ENCODE measurements at places on chromosomes 5 and 9.

DNA sequence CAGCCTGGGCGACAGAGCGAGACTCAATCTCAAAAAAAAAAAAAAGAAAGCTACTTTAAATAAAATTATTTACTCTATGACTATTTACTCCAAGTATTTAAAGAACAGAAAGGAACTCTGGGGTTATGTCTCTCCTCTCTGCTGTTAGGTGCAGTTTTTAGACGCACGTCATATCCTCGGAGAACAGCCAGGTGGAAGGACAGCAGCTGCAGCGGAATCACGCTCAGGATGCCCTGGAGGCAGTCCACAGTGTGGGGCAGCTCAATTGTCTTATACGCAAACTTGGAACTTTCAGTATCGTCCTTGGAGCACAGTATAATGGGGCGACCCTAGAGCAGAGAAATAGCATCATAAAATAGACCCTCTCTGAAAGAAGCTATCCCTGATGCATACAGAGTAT is 10.4 kb upstream of the MAPK9 start:
- DNase-seq: no peak

DNA sequence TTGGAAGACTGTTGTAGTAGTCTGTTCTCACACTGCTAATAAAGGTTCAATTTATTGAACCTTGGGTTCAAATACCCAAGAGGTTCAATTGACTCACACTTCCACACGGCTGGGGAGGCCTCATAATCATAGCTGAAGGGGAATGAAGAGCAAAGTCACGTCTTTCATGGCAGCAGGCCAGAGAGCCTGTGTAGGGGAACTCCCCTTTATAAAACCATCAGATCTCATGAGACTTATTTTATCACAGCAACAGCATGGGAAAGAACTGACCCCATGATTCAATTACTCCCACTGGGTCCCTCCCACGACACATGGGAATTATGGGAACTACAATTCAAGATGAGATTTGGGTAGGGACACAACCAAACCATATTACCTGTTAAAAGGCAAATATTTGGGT is 268.2 kb downstream of the TMEM167A start:
- DNase-seq: no peak

DNA sequence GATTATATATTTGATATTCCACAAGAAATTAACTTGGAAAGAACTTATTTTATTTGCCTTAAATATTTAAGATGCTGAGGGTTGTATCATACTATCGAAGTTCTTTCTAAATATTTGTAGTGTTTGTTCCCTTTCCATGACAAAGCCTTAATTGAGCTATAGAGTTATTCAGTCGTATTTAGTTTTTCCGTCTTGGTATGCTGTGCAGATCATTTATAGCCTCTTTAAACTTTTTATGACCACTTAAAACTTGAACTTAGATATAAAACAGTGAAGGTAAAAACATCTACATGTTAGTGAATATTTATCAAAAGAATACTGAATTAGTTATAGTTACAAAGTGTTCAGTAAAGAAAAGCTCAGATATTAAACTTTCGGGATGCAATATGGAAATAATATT is 74.4 kb downstream of the PARP8 start:
- no peak for DNase-seq

DNA sequence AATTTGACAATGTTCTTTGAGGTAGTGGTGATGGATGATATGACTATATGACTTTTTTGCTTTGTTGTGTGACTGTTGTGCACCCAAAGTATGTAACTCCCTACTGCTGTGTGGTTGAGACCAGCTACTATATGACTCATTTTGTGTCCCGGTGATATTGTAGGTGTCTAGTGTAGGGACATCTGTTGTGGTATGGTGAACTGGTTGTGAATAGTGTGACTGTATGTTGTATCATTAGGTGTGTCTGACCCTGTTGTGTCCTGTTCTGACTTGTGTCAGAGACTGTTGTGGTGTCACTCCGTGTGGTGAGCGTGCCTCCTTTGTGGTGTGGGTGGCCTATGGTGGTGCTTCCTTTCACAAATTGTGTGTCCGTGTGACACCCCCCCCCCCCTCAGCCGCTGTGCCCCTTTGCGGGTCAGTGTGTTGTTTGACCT is 11.2 kb upstream of the CXXC5 start:
- no peak for DNase-seq

- no peak for DNase-seq
Observed at GRCh38 chr9:36416890-36417289, 16.8 kb upstream of the RNF38 start.

- peak; percentile 67 for DNase-seq
Observed at GRCh38 chr5:147427521-147428401, 82.1 kb downstream of the DPYSL3 start.

DNA sequence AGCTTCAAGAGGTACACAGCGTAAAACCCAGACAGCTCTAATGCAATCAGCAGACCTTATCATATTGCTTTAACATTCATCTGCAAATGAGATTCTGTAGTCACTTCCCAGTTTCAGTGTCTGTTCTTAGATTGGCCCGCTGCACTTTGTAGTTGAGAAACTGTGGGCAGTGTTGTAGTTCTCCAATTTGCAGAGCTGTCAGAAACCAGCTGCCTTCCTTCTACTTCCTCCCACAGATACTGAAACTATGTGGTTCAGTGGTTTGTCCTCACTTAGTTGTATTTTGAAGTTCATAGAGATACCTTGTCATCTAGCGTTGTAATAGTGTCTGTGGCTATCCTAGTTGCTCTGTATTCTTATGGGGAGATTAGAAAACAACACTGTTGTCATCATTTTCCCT is 39.6 kb upstream of the TRIM36 start:
- DNase-seq: peak; percentile 79

DNA sequence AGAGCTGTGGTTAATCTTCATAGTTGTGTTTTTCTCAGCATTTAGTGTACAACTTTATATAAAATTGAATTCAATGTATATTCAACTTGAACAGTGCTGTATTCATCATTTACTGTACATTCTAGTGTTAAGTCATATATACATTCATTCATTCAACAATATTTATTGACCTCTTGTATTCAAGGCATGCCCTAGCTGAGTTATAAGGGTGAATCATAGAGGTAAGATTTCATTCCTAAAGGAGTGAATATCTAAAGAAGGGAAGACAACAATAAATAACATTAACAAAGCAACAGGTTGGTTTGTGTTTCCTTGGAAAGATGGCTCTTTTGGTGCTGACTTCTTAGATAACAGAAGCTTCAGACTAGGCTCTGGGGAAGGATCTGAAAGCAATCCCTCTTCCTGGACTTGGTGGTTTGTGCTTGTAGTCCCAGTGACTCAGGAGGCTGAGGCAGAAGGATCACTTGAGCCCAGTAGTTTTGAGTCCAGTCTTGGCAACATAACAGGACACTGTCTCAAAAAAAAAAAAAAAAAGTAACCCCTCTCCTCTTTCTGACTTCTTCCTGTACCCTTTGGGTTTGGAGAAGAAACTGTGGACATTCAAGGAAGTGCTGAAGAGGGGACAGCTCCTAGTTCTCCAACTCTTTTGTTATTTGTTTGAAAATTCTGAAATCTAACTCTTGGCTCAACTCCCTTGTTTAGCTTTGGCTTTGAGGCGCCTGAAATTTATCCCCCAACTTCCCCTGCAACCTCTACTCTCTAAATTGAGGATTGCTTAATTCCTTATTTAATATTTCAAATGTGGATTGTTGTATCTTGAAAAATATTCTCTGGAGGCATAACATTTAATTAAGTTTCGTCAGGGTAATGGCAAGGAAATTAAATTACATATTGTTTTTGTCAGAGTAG is 80.2 kb downstream of the OSTF1 start:
- DNase-seq: peak; percentile 29

DNA sequence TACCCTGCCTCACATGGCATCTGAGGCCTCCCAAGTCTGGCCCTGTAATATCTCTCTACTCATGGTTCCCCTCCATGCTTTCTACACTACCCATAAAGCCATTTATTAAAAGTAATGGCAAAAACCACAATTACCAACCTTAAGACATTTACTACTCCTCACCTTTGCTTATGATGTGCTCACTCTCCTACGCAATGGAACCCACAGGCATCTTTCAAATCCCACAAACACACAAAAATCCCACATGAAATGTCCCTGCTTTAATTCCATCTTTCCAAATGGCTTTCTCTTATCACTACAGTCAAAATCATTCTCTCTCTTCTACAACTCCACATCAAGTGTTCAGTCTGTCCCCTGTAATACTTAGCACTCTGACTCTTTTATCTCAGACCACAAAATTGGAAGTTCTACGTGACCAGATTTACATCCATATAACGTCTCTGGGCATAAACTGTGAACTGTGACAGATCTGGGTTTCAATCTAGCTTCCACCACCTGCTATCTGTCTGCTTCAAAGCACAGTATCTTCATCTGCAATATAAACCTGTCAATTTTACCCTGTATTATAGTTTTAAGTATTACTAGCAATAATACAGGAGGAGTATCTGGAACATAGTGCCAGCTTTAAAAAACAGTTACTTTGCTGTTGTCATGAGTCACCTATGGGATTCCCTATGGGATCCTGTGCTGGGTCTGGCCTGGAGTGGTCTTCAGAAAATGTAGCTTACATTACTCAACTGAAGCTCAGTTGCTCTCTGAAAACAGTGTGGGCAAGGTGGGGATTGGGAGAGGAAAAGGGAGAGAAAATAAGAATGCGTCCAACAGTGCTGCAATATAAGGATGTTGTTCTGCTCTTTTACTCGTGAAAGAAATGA is 137.1 kb upstream of the TRIM32 start:
- peak; percentile 26 for DNase-seq

DNA sequence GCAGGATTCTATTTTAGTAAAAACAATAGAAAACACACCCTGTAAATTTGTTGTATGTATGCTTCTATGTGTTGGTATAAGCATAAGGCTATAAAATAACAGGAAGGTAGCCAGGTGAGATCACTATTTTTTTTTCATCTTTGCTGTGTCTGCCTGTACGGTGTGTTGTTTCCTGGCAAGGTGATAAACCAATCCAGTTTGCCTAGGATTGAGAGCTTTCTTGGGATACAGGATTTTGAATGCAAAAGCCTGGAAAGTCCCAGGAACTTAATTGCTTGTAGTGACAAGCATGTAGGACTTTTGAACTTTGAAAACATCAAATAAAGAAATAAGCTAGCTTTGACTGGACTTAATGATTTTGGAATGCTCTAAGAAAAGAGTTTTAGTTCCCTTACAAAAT is 83.3 kb upstream of the RORB start:
- no peak for DNase-seq

DNA sequence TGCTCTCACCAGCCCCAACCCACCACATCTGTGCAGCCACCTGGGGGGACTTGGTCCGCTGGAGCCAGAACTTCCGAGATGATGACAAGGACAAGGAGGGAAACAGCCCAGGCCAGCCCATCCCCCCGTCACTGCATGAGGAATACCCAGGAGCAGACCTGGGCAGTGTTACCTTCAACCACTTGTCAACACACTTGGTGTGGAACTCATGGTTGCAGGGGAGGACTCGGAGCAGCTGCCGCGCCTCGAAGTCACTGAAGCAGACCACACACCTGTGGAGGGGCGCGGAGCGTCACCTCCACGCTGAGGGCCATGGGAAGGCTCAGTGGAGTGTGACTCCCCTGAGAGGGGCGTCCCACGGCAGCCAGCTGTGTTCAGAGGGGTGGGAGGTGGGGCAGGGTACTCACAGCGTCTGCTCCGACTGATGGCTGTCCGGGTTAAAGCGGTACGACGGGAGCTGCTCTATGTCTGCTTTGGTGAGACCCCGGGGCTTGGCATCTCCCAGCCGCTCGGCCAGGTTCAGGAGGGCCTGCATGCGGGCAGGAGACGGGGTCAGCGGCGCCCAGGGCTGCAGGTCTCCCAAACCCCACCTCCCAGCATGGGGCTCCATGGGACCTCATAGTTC is 8.0 kb downstream of the RNF44 start:
- no peak for DNase-seq
